ENCODE measurements at places on chromosomes 7 and 10.

DNA sequence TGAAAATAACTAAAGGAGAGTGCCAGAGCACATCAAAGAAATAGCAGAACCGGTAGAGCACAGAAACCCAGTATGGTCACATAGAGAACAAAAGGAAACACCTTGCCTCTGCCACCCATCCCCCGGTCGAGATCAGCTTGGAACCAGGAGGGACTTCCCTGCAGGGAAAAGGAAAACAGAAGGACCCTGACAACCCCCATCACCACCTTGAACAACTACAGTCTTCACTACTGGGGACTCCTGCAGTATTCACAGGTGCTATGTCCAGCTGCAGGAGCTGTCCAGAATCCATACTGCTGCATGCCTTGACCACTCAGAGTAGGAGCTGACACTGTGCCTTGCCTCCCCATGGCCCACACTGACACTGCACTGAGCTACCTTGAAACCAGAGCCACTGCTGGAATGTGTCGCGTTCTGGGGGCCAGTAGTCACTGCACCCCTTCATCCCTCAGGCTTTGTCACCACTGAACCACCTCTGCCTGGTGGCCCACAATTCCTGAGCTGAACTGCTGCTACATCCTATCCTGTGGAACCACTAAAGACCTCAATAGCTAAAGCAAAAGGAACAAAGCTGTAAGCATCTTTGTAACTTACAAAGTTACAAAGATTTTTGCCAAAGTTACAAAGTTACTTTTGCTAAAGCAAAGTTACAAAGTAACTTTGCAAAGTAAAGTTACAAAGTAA lies 66.8 kb downstream of the TRIL start:
- DNase-seq = no peak

GRCh38 chr7:68458010-68458908 lies 1140.0 kb upstream of the AUTS2 start:
- DNase-seq = no peak

DNA sequence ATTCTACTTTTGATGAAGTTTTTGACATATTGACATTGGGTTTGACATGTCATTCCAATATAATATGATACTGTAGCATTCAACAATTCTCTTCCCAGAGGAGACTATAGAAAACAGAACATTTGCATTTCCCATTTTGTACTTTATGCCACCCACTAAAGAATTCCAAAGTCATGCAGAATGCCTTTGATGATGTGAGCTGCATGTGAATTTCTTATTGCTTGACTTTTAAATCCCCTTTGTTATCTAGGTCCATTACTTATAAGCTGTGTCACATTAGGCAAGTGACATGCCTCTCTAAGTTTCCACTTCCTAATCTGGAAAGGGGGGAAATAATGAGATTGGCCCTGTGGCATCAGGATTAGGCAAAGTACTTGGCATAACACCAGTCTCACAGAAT lies 436.7 kb downstream of the AUTS2 start:
- no peak for DNase-seq

DNA sequence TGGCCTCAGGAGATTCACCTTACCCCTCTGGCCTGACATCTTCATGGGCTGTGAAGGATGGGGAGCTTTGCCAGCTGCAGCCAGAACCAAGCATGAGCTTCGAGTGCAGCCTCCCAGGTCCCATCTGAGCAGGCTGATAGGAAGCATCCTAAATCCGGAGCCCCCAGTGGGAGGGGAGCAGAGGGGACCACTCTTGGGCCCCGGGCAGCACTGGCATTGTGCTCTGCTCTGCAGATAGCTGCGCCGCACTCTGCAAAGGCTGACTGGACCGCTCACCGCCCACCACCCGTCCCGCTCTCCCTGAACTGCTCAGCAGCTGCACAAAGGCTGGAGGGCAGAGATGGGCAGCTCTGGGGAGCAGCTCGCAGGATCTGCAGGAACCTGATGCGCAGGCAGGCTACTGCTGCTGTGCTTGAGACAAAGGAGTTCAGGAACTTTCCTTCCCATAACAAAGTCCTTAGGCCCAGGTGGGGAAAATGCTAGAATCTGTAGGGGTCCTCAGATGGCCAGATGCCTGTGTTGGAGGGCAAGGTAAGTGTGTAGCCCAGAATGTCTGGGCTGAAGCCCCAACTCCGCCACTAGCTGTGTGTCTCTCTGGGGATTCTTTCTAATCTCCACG lies 51.8 kb downstream of the ARHGAP22 start:
- DNase-seq = no peak

GRCh38 chr10:96250349-96250748 lies 21.0 kb downstream of the BLNK start:
- no peak for DNase-seq

DNA sequence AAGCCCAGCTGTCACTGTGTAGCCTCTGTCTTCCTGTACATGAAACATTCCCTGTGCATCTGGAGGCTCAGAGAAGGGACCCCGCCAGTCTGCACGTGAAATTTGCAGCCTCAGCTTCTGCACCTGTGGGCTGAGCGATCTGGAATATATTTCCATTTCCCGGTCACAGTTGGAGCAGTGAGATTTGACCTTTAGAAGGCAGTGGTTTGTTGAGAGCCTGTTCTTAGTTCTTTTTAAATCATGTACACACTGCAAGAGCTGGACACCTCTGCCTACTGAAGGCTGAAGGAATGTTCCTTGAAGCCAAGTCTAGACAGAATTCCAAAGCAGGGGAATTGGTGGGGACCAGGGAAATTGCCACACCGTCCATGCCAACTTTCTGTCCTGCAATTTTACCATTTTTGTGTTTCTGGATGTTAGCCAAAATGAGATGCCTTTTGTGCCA lies 706.6 kb downstream of the INHBA start:
- no peak for DNase-seq

GRCh38 chr7:136016649-136017395 lies 39.7 kb upstream of the MTPN start:
- DNase-seq = no peak

- no peak for DNase-seq
Observed at GRCh38 chr7:105438254-105438653, 49.5 kb upstream of the SRPK2 start.

DNA sequence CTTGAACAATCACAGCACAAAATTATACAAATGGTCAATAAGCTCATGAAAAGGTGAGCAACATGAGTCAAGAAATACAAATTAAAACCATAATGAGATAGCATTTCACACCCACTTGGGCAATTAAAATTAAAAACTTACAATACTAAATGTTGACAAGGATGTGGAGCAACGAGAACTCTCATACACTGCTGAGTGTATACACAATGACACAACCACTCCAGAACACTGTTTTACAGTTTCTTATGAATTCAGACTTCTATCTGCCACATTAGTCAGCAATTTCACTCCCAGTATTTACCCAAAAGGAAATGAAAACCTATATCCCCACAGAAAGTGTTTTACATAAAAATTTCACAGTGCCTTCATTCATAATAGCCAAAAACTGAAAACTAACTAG lies 31.1 kb downstream of the GDI2 start:
- no peak for DNase-seq

DNA sequence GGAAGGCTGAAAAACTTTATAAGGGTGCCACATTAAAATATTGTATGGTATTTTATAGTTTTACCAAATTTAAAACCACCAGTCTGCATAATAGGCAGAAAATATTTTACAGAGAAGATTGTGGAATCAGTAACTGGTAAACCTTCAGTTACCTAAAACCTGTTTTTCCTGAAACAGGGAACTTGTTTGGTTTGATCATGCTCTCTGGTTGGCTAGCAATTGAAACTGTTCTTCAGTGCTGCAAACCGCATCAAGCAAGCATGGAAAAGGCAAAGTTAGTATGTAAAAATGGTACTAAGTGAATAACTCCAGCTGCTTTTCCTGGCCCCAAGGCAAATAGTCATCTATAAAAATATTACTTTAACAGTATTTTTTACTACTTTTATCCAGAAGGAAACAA lies 316.9 kb upstream of the LRRN3 start:
- no peak for DNase-seq

GRCh38 chr7:44383566-44383965 lies 58.2 kb upstream of the CAMK2B start:
- no peak for DNase-seq

DNA sequence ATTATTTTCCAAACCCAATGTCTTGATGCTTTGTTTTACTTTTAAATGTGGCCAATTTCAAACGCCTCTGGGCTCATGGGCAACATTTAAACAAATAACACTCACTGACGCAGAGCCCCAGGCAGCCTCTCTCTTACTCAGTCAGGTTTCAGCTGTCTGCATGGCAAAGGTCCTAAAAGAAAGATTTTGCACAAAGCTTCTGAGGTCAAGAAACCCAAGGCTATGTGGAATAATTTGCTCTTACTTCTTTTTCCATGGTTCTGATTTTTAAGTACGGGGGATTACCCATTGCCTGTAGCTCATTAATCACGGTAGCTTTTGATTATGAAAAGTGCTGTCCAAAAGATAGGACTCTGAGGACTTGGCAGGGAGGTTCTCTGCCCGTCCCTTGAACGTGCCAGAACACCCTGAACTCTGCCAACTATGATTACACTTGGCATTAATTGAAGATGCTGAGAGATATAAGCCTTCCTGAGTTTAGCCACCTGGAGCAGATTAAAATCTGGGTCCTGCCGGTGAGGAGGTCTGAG lies 14.1 kb upstream of the MSRB2 start:
- DNase-seq = no peak

DNA sequence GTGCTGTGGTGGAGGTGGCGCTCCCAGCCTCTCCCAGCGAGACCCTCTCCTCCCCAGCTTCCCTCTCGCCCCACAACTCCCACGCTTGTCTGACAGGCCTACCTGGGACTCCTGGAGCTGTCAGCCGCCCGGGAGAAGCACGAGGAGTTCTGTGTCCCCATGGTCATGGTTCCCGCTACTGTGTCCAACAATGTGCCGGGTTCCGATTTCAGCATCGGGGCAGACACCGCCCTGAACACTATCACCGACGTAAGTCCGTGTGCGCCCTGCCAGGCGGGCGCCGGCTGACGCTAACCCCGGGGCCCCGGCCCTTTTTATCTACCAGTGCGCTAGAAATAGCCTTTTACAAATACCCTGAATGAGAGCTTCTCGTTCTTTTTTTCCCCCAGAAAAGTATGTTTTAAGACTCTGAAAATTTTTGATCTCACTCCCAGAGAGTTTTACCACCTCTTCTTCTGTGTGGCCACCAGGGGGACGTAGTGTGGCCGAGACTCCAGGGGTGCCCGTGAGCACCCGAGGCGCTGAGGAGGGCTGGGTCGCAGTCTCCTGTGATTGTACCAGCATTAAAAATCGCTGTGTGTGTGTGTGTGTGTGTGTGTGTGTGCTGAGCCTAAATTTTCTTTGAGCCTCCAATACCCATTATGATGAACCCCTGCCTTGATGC lies 52.6 kb downstream of the PFKP start:
- no peak for DNase-seq

- no peak for DNase-seq
Observed at GRCh38 chr7:102467581-102468477, 3.0 kb downstream of the LRWD1 start.

GRCh38 chr10:5466451-5467206 lies 32.7 kb downstream of the CALML5 start:
- DNase-seq = no peak

- DNase-seq = peak; percentile 66
Observed at GRCh38 chr10:6115824-6116350, 27.1 kb downstream of the RBM17 start.

GRCh38 chr7:113548561-113548960 lies 370.2 kb downstream of the PPP1R3A start:
- DNase-seq = no peak

GRCh38 chr10:31347705-31348104 lies 28.7 kb downstream of the ZEB1 start:
- no peak for DNase-seq

GRCh38 chr7:79876848-79877252 lies 257.8 kb upstream of the GNAI1 start:
- DNase-seq = peak; percentile 25

DNA sequence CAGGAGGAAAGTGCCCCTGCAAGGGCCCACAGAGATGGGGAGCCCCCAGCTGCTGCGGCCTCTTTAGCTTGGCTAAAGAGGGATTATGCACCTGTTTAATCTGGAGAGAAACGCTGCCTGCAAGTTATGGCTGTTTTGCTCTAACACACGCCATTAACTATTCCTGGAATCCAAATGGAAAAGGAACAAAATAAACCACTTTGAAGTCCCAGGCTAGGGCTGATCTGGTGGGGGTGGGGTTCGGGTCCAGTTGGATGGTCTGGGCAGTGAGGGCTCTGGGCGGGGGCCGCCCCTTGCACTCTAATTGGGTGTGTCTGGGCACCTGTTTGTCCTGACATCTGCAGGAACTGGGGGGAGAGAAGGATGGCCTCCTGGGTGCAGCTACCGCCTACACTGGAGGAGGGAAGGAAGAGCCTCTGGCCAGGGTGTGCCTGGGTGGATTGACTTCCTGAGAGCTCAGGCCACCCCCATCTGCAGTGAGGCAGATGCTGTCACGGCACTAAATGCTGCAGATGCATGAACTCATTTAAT lies 300.6 kb downstream of the ZEB1 start:
- DNase-seq = no peak

DNA sequence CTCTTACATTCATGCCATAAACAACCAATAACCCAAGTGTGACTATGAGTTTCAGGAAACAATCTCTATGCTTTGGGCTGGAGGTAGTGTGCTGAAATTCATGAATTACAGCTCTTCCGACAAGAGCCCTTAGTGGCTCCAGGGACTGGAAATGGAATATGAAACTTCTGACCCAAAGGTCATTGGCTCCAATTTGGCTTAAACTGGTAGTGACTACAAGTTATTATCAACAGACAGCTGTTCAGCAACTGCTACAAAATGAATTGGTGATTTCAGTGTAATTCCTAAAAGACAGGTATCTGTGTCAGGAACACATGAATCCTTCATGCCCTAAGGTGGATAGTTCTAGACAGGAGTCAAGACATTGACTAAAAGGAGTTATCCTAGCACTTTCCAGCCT lies 745.4 kb downstream of the PHTF2 start:
- DNase-seq = no peak

DNA sequence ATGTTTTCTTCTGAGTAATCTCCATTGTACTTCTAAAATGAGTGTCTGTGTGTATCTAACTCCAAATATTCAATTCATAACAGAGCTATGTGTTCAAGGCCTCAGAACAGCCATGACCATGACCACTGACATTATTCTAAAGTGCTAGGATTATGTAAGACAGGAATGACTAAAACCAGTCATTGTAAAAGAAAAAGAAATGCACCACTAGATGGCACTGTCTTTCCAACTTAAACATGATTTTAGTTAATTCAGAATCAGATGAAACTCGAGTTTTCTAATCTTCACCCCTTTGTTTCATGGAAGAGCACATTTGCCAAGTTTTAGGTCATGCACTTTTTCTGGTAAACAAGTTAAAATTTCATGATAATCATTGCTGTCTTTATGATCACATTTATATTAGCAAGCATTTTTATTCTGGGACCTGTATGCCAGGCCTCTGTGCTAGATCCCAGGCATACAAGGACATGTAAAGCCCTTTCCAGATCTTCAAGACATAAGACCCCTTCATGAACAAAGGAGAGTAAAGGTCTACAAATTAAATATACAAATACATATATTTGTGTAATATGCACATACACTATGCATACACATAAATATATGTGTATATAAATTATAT lies 26.1 kb upstream of the RSU1 start:
- no peak for DNase-seq

All from COLO829 (cell line).